Effector CD8-positive, alpha-beta T cell (primary cell): ENCODE measurements at places on chromosomes 2 and 18.

- no peak for DNase-seq
Measured at GRCh38 chr2:56357655-56358295, 174.0 kb downstream of the CCDC85A start.

DNA sequence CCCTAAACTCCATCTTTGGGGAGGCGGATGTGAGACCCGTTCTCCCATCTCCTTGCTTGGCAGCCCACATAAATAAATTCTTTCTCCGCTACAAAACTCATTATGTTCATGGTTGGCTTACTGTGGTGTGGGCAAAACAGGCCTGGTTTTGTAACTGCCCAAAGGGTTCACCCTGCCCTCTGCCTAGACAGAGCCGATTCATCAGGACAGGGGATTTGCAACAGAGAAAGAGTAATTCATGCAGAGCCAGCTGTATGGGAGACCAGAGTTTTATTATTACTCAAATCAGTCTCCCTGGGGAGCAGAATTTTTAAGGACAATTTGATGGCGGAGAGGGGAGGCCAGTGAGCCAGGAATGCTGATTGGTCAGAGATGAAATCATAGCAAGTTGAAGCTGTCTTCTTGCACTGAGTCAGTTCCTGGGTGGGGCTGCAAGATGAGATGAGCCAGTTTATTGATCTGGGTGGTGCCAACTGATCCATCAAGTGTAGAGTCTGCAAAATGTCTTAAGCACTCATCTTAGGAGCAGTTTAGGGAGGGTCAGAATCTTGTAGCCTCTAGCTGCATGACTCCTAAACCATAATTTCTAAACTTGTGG lies 8.4 kb upstream of the RNF125 start:
- no peak for DNase-seq

- DNase-seq: no peak
Measured at GRCh38 chr2:49616800-49617199, 462.5 kb upstream of the FSHR start.

- DNase-seq: no peak
Measured at GRCh38 chr2:23525137-23525765, 140.3 kb downstream of the KLHL29 start.

- DNase-seq: no peak
Measured at GRCh38 chr2:27723372-27724144, 48.0 kb upstream of the MRPL33 start.

DNA sequence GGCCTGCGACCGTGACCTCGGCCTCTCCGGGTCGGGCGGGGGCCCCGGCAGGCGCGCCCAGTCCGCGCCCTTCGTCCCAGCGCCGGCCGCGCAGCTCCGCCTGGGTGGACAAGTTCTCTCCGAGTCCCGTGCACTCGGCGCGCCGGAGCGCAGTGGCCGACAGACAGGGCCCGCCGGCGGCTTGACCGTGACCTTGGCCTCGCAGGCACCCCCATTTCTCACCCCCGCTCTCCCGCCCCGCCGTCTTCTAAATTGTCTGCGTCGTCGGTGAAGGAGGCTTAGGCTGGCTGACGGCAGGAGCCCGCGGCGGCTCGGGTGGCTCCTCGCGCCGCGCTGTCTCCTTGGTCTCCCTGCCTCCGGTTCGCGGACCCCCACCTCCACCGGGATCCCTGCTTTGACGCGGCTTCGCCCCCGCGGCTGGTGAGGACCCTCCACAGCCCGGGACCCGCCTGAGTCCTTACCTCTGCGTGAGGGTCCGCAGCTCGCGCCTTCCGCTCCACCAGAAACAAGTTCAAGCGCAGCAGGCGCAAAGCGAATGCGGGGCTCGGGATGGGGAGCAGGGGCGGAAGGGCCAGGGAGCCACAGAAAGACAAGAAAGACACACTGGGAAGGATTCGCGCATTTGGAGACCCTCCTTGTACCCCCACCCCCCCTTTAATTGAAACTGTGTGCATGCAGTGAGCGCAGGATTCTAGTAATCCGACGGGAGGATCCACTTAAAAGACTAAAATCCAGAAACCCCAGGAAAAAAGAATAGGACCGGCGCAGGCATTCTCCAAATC lies 4.0 kb downstream of the PTGR3 start:
- no peak for DNase-seq

GRCh38 chr2:222322236-222322635 lies 23.4 kb upstream of the PAX3 start:
- DNase-seq: no peak
